B cell (primary cell): ENCODE measurements at places on chromosomes 3 and 15. TPM values are rescaled to one million over a fixed set of nuclear protein-coding genes. Genes with fewer than 3 reads are reported as not detected.

DNA sequence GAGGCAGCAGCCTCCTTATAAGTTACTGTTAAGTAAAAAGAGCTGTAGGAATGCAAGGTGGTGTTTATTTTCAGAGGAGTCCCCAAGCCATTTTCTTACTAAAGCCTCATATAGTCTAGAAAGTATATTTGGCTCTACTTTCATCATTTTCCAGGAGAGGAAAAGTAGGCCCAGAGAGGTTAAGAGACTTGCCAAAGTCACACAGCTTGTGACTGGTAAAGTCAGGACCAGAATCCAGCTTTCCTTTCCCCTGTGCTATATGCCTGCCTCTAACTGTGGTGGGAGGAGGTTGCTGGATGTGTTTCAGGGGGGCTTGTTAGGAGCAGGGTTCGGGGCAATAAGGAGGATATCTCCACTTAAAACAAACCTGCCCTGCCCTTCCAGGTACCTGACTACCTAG lies 7.2 kb upstream of the OGG1 start:
- no peak overlapping the region for H3K27ac ChIP-seq
- no peaks in the 10 kb centered on the region for H3K27me3 ChIP-seq
- H3K4me1 ChIP-seq, result no peaks in the 10 kb centered on the region
- peaks cover 100% of the 10 kb centered on the region for H3K36me3 ChIP-seq

DNA sequence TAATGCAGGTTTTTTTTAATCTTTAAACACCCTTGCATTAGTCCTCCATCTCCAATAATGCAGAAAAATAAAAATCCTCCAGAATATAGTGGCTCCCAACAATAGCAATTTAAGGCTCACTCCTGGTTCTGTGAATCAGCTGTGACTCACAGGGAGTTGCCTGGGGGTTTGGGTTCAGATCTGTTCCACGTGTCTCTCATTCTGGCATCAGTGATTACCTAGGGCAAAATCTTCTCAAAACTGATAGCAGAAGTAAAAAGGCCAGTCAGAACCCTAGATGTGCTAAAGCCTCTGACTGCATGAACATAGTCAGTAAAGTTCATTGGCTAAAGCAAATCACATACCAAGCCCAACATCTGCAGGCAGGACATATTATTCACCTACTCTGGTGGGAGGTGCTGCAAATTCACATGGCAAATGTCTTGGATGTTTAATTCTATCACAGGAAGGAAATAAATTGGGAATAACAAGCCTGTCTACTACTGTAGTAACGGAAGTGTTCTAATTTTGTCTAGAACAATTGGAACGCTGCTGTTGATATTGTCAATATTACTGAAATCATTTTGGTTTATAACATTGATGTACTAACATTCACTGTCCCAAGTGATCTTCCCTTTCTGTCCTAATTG lies 364.1 kb upstream of the CNTN4 start:
- H3K27me3 ChIP-seq, result no peaks in the 10 kb centered on the region
- no peaks in the 10 kb centered on the region for H3K4me1 ChIP-seq
- H3K36me3 ChIP-seq, result no peaks in the 10 kb centered on the region
- DNase-seq, result no peak
- H3K4me3 ChIP-seq, result no peak overlapping the region
- no peak overlapping the region for H3K27ac ChIP-seq

GRCh38 chr15:74869726-74870407 lies 3.3 kb downstream of the SCAMP2 start:
- H3K27me3 ChIP-seq, result no peaks in the 10 kb centered on the region
- DNase-seq, result peak; percentile 63
- peak overlapping the region; percentile 41 for H3K27ac ChIP-seq

DNA sequence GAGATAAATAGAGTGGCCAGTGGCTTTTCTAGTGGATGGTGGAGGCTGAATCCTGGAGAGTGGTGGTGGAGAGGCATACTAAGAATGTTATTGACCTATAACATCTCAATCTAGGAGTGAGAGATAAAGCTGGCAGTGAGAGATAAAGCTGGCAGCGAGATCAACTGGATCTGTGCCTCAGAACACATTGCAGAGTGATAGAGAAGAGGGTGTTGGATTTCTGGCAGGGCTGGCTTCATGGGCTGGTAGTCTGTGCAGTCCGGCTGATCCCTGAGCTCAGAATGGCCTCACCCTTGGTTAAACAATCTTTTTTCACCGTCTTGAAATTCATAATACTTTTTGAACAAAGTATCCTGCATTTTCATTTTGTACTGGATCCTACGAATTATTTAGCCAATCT lies 221.2 kb downstream of the NLGN1 start:
- DNase-seq, result no peak
- no peak overlapping the region for H3K4me3 ChIP-seq
- H3K36me3 ChIP-seq, result no peaks in the 10 kb centered on the region
- H3K27me3 ChIP-seq, result no peaks in the 10 kb centered on the region

DNA sequence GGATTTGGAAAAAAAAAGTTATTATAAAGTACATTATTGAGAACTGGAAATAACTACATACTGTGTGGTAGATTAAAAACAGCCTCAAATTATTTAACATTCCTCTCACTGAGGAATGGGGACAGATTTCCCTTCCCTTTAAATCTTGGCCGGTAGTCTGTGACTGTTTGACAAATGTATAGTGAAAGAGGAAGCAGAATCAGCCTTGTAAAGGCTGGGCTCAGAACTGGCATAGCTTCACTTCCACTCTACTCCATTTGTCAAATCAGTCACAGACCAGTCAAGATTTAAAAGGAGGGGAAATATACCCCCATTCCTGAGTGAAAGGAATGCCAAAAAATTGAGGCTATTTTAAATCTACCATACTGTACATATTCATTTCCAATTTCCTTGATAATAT lies 18.2 kb upstream of the B4GALT4 start:
- peak overlapping the region; percentile 49 for H3K27ac ChIP-seq
- H3K4me3 ChIP-seq, result no peak overlapping the region
- no peaks in the 10 kb centered on the region for H3K36me3 ChIP-seq
- H3K27me3 ChIP-seq, result no peaks in the 10 kb centered on the region

DNA sequence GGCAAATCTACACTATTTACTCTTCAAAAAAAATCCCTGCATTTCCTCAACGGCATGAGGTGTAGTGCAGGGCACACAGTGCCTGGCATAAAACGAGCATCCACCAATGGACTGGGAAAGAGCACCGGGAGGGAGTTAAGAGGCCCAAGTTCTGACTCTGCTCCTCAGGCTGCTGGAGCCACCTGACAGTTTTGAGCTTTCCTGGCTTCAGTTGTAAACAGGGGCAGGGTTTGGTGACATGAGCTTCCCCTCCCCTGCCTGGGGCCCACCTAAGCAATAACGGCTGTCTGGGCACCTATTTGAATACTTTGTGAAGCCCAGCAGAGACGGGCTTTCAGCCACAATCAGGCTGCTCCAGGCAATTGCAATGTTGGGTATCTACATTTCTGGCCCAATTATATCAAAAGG lies 16.4 kb downstream of the CA12 start:
- H3K4me1 ChIP-seq, result peaks cover 23% of the 10 kb centered on the region
- H3K27me3 ChIP-seq, result no peaks in the 10 kb centered on the region
- no peak for DNase-seq
- no peak overlapping the region for H3K4me3 ChIP-seq
- H3K27ac ChIP-seq, result no peak overlapping the region
- H3K36me3 ChIP-seq, result no peaks in the 10 kb centered on the region

- H3K36me3 ChIP-seq, result no peaks in the 10 kb centered on the region
- no peak overlapping the region for H3K27ac ChIP-seq
- no peaks in the 10 kb centered on the region for H3K27me3 ChIP-seq
Observed at GRCh38 chr15:80233581-80233980, 18.4 kb downstream of the CTXND1 start.

GRCh38 chr15:38085931-38086568 lies 151.6 kb downstream of the TMCO5A start:
- no peak overlapping the region for H3K27ac ChIP-seq
- H3K4me3 ChIP-seq, result no peak overlapping the region
- no peaks in the 10 kb centered on the region for H3K27me3 ChIP-seq
- peaks cover 26% of the 10 kb centered on the region for H3K4me1 ChIP-seq
- DNase-seq, result no peak

DNA sequence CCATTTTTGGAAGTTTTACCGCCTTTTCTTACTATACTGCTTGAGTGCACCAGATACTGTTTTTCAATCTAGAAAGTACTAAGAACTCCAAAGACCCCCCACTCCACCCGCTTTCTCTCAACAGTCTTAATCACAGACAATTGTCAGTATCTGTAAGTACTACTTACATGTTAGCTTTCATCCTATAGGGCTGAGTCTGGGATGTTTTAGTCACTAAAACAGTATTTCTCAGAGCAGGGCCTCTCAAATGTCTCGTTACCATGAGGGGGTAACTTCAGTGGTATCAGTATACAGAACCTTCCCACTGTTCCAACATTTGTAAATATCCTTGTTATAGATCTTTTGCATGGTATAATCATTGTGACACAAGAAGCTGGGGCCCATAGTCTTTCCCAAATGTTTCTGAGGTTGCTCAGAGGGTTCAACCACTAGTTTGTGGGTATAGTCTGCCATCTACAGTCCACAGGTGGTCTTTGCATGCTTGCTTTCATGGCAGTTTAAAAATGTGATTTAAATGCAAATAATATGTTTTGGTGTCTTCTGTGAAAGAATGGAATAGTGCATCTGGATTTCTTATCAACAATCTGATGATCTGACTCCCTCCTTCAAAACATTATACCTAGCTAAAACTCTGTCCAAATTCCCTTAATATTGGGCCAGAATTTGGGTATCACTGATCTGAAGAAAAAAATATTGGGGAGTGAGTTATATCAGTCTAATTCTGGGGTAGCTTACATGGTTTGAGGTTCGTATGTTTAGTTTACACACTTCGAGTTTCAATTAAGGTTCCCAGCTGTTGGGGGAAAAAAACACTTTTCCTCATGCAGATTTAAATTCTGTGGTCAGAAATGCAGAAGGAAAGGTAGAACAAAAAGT lies 18.0 kb upstream of the DNAJC13 start:
- DNase-seq, result peak; percentile 52
- H3K4me3 ChIP-seq, result no peak overlapping the region
- no peak overlapping the region for H3K27ac ChIP-seq
- H3K36me3 ChIP-seq, result no peaks in the 10 kb centered on the region
- no peaks in the 10 kb centered on the region for H3K27me3 ChIP-seq

DNA sequence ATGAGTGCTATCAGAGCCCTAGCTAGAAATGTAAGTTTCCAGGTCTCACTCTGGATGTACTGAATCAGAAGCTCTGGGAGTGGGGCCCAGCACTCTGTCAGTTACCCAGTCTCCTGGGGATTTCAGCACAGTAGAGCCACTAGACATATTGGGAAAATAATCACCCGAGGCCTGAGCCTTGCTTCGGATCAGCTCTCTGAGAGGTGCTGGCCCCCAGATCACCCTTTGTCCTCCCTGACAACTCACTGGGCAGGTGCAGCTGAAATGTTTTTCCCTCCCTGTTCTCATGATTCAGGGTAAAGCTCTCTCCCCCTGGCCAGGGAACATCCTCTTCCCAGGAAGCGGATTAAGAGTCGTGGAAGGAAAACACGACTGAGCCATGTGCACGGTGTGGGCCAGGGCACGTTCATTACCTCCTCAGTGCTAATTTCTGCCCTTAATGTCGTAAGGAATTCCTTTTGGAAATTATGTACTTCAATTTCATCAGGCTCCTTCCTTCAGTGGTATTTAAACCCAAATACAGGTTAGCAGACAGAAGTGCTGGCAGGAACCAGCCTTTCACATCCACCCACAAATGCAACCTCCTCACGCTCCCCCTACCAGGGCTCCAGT lies 296.7 kb upstream of the LYSMD4 start:
- H3K36me3 ChIP-seq, result no peaks in the 10 kb centered on the region
- H3K4me1 ChIP-seq, result no peaks in the 10 kb centered on the region
- H3K27me3 ChIP-seq, result no peaks in the 10 kb centered on the region
- DNase-seq, result no peak
- no peak overlapping the region for H3K27ac ChIP-seq

DNA sequence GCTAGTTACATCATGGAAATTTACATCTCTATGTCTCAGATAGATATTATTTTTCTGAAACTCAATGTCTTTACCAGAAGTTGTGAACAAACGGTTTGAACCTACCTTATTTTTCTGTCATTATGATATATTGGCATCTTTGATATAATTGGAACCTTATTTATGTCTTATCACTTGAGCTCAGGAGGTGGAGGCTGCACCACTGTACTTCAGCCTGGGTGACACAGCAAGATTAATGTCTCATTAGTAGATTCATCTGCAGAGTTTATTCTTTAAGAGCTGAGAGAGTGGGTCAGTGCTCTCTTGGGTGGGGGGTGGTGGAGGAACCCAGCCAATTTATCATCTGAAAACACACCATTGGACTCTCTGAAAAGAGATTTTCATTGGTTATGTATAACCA lies 21.4 kb downstream of the SCG3 start:
- H3K27ac ChIP-seq, result no peak overlapping the region
- H3K4me1 ChIP-seq, result no peaks in the 10 kb centered on the region
- no peaks in the 10 kb centered on the region for H3K27me3 ChIP-seq
- no peak overlapping the region for H3K4me3 ChIP-seq
- H3K36me3 ChIP-seq, result no peaks in the 10 kb centered on the region

GRCh38 chr3:48434591-48435222 lies 4.8 kb upstream of the PLXNB1 start:
- H3K4me3 ChIP-seq, result no peak overlapping the region
- peaks cover 16% of the 10 kb centered on the region for H3K4me1 ChIP-seq
- DNase-seq, result no peak
- no peak overlapping the region for H3K27ac ChIP-seq
- no peaks in the 10 kb centered on the region for H3K36me3 ChIP-seq

DNA sequence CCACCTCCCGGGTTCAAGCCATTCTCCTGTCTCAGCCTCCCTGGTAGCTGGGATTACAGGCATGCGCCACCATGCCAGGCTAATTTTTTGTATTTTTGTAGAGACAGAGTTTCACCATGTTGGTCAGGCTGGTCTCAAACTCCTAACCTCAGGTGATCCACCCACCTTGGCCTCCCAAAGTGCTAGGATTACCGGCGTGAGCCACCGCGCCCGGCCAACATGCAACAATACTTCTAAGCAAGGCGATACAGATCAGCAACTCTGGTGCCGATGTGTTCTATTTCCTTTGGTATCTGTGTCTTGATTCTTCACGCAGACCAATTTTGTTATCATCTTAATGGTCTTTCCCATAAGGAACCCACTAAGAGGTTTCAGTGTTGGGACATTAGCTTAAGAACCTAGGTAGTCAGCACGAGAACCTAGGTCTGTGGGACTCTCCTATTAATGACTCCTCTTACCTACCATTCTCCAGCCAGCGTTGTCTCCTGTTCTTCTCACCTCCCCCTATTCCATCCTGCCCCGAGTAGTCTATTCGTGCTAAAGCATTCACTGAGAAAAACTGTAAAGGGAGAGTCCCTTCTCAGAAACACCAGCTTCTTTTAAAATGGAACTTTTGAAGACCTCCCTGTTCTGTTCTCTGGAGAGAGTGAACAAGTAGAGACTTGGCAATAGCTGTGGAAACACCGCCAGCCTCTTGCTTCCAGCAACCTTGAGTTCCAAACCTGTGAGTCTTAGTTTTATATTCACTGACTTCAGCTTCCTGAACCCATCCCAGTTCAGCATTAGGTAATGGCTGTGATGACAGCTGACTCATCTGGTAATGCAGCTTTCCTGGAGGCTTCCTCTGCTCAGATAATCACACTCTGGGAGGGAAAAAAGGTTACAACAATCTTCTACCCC lies 61.2 kb downstream of the TSC22D2 start:
- H3K27me3 ChIP-seq, result no peaks in the 10 kb centered on the region
- DNase-seq, result no peak
- H3K4me3 ChIP-seq, result no peak overlapping the region
- no peak overlapping the region for H3K27ac ChIP-seq

- H3K27me3 ChIP-seq, result no peaks in the 10 kb centered on the region
- no peaks in the 10 kb centered on the region for H3K4me1 ChIP-seq
- no peak overlapping the region for H3K4me3 ChIP-seq
- no peak overlapping the region for H3K27ac ChIP-seq
Observed at GRCh38 chr3:133410191-133410892, 10.5 kb downstream of the BFSP2 start.

PIERCE2 gene
- total RNA-seq, result 1.2 and 1.8 TPM in 2 replicates

ARPIN gene
- total RNA-seq, result 0.10 TPM in 1 of 2 replicates, not detected in the other

DUOX1 gene
- total RNA-seq, result 0.15 and 0.27 TPM in 2 replicates

ZNF80 gene
- total RNA-seq, result 0.27 and 0.42 TPM in 2 replicates

SLTM gene
- 183 and 188 TPM in 2 replicates for total RNA-seq

FBXW12 gene
- not detected in 2 replicates for total RNA-seq

PLSCR2 gene
- total RNA-seq, result 0.54 and 0.61 TPM in 2 replicates

B3GALNT1 gene
- 6.4 and 9.8 TPM in 2 replicates for total RNA-seq
